ENCODE measurements at places on chromosomes 7 and 10.

DNA sequence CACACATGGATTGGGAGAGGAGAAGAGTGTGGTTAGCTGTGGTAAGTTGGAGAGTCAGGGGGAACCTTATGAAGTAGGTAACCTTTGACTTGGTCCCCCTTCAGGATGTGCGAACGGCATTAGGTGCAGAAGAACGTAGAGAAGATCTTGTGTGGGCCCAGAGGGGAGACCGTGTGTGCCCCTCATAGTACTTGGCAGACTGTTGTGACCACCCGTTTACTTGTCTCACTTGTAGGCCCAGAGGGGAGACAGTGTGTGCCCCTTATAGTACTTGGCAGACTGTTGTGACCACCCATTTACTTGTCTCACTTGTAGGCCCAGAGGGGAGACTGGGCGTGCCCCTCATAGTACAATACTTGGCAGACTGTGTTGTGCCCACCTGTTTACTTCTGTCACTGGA, 2.6 kb downstream of the GTPBP4 start:
- DNase-seq: no peak

- no peak for DNase-seq
Observed at GRCh38 chr7:123608991-123609882, 7.6 kb downstream of the ASB15 start.

GRCh38 chr10:100624298-100624697, 88.6 kb downstream of the HIF1AN start:
- no peak for DNase-seq

- no peak for DNase-seq
Observed at GRCh38 chr10:80253266-80253962, 36.0 kb downstream of the MAT1A start.

DNA sequence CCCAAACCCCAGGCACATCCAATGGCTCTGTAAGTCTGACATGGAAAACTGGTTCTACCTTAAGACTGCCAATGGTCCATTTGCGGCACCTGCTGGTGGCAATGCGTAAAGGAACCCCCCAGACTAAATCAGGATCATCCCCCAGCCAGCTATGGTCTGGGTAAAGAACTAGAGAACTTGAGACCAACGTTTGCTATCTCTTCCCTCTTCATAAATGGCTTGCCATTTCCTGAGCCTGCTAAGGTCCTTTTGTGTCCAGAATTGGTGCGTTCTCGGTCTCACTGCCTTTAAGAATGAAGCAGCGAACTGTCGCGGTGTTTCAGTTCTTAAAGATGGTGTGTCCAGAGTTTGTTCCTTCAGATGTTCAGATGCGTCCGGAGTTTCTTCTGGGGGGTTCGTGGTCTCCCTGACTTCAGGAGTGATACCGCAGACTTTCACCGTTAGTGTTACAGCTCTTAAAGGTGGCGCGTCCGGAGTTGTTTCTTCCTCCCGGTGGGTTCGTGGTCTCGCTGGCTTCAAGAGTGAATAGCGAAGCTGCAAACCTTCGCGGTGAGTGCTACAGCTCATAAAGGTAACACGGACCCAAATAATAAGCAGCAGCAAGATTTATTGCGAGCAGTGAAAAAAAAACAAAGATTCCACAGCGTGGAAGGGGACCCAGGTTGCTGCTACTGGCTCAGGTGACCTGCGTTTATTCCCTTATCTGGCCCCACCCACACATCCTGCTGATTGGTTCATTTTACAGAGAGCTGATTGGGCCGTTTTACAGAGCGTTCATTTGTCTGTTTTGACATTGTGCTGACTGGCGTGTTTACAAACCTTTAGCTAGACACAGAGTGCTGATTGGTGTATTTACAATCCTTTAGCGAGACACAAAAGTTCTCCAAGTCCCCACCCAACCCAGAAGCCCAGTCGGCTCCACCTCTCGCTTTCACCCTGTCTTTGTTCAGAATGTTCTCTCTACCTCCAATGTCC, 95.4 kb downstream of the ELMO1 start:
- DNase-seq: no peak

- no peak for DNase-seq
Observed at GRCh38 chr10:97078261-97078937, 107.4 kb downstream of the SLIT1 start.
